Gastroesophageal sphincter (tissue), 4 donors: ENCODE measurements at places on chromosomes 13 and 19. TPM values are rescaled to one million over a fixed set of nuclear protein-coding genes. Genes with fewer than 3 reads are reported as not detected.

Gene NCAN
- total RNA-seq = not detected

Gene BRSK1
- total RNA-seq = 19.8 TPM

Gene OLFM4
- not detected for total RNA-seq

Gene KLK12
- 1.2 TPM for total RNA-seq

GRCh38 chr19:48445606-48446481 lies at the start of gene GRWD1:
TSS of gene GRWD1 (plus strand) at chr19:48445983. CDS start at chr19:48446006, 23 bp downstream.
- peak; percentile 91 for ATAC-seq

DNA sequence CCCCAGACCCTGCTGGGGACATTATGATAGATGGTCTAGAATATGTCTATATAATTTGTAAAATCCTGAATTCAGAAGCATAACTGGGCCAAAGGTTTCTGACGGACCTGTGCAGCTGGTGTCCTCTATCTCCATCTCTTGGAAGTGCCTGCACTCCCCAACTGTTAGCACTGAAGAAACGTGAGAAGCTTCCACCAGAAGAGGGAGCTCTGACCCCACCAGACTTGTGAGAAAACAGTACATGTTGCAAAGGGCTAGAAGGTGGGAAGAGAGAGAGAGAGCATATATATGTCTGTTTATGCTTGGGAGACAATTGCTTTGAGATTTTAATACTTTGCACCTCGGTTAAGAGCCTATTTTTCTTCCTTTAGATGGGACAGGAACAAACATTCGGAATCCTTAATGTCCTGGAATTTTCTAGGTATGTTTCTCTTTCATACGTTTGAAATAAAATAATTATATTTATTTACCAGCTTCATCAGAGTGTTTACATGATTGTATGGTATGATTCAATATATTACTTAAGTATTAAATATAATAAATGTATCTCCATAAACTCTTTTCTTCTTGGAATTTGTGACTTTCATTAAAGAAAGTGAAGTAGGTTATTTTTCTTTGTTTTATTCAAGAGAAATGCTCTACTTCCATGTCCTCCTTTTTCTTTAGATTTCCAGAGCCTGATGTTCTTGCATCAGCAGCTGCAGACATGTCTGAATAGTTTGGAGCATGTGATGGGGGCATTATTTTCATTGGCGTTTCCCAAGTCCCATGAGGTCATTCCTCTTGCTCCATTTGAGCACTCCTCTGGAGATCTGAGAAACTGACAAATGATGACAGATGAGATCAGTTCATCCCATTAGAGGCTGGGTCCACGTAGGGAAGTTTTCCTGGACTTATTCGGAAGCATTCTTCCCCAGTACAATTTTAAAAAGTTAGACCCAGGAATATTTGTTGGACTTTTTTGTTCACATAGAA lies 202.9 kb downstream of the ATP8A2 start:
- ATAC-seq = peak; percentile 63

DNA sequence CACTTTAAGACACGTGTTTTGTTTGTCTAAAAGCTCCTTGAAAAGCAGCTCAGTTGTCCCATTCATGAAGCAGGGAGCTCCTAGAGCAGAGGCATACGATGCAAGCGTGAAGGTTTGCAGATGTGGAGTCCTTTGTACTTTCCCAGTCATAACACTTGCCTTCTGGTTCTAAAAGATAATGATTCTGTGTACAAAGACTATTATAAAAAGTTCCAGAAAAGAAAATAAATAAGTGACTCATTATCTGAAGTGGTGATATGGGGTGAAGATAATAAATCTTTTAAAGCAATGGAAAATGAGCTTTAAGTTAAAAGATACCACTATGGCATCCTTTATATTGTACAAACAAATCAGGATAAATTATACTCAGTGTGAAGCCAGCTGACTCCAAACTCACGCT lies 569.9 kb downstream of the MYO16 start:
- ATAC-seq = no peak

GRCh38 chr13:28379371-28380083 lies 115.4 kb downstream of the FLT1 start:
- no peak for ATAC-seq

- ATAC-seq = no peak
Observed at GRCh38 chr19:32809254-32809653, 60.3 kb downstream of the SLC7A9 start.

DNA sequence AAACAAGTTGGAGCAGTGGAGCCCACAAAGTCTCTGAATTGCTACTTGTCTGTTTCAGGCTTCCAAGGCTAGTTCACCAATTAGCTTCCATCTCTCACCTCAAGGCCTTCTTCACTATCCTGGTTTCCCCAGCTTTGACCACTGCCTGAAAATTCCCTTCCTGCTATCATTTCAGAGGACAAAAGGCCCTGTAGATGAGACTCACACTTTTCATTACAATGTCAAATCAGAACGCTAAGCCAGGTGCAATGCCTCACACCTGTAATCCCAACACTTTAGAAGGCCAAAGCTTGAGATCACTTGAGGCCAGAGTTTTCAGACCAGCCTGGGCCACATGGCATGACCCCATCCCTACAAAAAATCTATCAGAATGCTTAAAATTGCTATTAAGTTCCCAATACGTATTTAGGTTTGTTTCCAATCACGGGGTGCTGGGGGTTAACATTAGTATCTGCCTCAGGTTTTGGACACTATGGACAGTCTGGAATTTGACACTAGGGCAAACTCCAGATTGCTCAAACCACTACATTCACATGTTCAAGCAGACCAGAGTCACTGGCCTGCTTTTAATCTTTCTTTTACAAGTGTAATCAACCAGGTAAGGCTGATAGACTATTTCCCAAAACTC lies 5.5 kb downstream of the TPT1 start:
- no peak for ATAC-seq

DNA sequence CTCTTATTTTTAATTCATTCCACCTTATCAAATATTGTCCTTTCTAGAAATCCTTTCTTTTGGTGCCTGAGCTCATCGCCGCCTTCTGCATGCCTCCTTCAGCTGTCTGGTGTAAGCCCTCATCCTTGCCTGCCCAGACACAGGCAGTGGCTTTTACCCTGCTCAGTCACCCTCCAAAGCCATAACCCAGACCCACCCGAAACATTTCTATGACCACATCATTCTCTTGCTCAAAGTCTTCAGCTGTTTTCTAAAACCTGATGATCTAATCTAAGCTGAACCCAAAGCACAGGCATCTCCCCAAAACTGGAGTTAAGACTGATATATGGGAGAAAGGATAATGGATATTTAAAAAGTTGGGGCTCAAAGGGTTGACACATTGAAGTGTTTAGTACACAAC lies 753.7 kb upstream of the SGCG start:
- no peak for ATAC-seq

DNA sequence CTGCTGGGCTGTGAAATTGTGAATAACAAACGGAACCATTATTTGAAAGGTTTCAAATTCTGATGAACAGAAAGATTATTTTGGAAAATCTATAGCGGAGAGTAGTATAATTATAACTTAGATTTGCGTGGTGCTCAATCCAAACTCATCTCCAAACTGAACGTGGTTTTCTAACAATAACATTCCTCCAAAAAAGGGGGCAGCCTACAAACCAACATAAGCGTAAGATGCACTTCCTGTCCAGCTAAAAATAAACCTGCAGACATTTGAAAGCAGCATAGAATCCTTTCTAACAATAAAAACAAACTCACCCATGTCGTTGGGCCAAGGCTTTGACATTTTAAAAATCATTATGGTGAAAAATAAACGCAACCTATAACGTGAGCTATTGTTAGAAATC lies 178.4 kb downstream of the COL4A1 start:
- no peak for ATAC-seq

DNA sequence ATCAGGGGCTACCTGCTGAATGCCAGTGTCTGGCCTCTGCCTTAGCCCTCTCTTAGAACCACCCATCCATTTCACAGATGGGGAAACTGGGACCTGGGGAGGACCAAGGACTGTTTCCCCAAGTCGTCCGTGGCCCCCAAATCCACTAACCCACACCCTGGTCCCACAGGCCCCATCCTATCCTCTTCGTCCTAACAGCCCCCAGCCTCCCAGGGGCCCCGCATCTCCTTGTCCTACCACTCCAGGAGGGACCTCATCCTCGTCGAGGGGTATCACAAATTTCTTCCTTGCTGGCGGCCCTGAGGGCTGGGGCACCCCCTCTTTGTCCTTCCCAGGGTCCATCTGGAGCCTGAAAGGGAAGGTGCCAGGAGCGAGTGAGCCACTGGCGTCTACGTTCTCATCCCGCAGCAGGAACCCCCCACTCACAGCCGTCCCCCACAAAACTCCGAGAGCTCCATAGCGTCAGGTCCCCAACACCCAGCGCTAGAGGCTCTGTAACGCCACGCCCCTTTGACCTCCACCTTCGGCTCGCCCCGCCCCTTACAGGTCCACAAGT lies 606 bp downstream of the ERCC1 start:
- ATAC-seq = no peak

GRCh38 chr13:24308488-24309020 lies 826 bp upstream of the C1QTNF9 start:
- ATAC-seq = no peak

DNA sequence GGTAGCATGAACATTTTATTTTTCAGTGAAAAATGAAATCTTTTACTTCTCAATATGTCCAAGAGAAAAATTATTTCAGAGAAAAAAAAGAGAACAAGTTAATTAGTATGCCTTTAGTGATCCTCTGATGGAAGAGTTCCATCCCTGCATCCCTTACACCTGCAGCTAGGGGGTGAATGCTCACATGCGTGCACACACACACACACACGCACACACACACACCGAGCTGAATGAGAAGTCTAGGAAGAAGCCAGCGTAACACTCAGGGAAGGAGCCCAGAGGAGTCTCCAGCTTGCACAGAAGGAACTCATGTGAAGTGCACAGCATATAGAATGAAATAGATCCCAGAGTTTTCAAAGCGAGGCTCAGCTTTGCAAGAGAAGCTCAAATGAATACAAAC lies 510.5 kb downstream of the IRS2 start:
- no peak for ATAC-seq

- no peak for ATAC-seq
Observed at GRCh38 chr13:114143806-114144605, 11.6 kb upstream of the RASA3 start.

- ATAC-seq = no peak
Observed at GRCh38 chr19:50362656-50363424, 2.6 kb downstream of the NAPSA start.

DNA sequence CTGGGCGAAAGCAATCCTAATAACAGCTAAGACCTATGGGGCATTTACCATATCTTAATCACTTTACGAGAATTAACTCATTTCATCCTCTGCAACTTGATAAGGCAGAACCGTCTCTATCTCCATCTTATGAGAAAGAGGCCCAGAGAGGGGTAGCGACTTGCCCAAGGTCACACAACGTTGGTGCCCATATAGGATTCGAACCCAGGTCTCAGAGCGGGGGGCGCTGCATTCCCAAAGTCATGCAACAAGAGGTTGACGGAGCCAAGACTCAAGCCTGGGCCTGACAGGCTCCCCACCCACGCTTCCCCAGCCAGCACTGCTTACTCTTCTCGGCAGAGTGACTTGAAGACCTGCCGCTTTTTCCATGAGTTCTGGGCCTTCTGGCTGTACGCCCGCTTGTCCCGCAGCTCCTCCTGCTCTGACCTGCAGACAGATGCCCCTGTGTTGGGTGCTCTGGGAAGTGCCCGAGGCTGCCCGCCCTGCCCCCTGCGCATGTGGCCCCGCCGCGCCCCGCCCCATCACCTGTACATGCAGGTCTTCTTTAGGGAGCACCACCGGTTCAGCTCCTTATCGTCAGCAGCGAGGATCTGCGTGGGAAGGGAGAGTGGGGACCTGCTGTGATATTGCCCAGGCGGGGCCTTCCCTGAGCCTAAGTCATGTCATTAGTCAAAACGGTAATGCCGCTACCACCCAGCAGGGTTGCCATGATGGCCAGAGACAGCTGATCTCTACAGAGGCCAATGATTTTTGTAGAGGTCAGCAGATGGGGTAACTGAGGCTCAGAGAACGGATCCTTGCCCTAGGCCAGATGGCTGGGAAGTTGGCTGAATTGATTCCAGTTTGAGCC lies 10.8 kb downstream of the KRI1 start:
- ATAC-seq = no peak

DNA sequence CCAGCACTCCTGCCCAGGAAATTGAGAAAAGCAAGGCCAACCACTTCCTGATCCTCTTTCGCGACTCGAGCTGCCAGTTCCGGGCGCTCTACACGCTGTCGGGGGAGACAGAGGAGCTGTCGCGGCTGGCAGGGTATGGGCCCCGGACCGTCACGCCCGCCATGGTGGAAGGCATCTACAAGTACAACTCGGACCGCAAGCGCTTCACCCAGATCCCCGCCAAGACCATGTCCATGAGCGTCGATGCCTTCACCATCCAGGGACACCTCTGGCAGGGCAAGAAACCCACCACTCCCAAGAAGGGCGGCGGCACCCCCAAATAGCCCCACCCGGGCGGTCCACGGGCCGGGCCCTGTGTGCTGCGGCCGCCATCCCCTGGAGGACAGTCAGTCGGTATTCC lies 11.6 kb downstream of the XAB2 start:
- no peak for ATAC-seq

DNA sequence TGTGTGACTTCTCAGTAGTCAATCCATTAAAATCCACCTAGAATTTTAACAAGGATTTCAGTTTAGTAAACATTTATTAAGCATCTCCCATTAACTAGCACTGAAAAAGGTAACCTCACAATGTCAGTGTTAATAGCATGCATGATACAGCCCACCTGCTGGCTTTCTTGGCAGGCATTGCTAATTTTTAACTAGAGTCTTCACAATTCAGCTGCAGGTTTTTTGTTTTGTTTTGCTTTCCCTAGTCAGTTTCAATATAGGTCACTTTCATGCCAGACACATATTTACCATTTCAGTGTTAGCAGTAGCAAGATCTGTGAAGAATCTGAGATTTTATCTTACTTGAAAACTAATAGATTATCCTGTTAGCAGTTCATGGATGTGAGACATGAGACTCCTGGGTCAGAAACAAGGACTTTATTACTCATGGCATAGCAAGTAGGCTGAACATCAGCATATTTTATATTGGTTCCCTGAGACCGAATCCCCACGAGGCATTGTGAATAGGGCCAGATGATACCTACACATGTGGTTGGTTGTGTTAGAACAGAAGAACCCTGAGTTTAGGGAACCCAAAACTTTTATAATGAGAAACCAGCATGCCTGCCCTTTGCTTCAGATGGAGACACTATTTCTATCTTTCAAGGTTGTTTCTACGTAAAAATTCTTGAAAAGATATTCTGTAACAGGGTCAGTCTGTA lies 198.0 kb upstream of the HTR2A start:
- ATAC-seq = no peak

GRCh38 chr13:95164830-95165229 lies 136.4 kb downstream of the ABCC4 start:
- no peak for ATAC-seq

- no peak for ATAC-seq
Observed at GRCh38 chr19:55491546-55492360, 3.5 kb downstream of the SSC5D start.
